ENCODE measurements at places on chromosomes 16 and 17.

GRCh38 chr17:15963670-15964110 is 18.8 kb downstream of the ADORA2B start:
- ATAC-seq, result no peak

GRCh38 chr17:64635647-64636305 is 26.3 kb downstream of the SMURF2 start:
- no peak for ATAC-seq

GRCh38 chr16:20300312-20301097 is 26.8 kb downstream of the GP2 start:
- ATAC-seq, result no peak

- no peak for ATAC-seq
Measured at GRCh38 chr16:4788489-4788889, 344 bp upstream of the SEPTIN12 start.

- no peak for ATAC-seq
Measured at GRCh38 chr16:55349867-55350266, 25.9 kb downstream of the IRX6 start.

- ATAC-seq, result no peak
Measured at GRCh38 chr17:20234276-20234675, 225.1 kb downstream of the SPECC1 start.

GRCh38 chr17:20965492-20965891 is 77.3 kb downstream of the USP22 start:
- no peak for ATAC-seq

DNA sequence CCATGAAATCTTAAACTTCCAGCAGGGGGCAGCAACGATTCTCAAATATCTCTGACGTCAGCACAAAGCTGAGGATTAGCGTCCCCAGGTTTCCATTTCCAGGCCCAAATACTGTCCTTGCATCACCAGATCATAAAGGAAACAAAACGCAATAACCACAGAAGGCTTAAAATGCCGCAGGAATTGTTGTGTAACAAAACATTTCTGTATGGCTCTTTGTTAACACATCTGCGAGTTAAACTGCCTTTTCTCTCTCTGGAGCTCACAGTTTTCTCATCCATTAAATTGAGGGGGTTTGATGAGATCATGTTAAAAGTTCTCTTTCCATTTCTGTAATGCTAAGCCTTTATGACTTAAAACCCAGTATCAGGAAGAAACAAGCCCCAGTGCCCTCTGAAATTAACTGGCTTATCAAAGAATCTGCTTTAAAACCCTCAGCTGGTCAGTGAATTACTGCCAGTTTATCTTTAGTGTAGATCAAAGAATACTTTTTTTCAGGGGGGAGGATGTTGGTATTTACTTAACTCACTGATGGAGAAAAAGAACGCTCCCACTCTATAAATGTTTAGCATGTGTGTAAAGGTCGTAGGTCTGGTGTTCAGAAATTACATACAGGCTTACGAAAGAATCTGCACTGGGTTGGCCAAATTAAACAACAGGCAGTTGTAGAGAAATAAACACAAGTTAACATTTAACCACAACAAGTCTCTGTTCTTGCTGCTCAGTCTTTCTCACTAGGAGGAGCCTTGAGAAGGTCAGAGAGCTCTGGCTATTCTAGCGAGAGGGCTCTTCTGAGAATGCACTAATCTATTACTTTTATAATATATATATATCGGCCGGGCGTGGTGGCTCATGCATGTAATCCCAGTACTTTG is 10.6 kb upstream of the TERF2 start:
- peak; percentile 86 for ATAC-seq

DNA sequence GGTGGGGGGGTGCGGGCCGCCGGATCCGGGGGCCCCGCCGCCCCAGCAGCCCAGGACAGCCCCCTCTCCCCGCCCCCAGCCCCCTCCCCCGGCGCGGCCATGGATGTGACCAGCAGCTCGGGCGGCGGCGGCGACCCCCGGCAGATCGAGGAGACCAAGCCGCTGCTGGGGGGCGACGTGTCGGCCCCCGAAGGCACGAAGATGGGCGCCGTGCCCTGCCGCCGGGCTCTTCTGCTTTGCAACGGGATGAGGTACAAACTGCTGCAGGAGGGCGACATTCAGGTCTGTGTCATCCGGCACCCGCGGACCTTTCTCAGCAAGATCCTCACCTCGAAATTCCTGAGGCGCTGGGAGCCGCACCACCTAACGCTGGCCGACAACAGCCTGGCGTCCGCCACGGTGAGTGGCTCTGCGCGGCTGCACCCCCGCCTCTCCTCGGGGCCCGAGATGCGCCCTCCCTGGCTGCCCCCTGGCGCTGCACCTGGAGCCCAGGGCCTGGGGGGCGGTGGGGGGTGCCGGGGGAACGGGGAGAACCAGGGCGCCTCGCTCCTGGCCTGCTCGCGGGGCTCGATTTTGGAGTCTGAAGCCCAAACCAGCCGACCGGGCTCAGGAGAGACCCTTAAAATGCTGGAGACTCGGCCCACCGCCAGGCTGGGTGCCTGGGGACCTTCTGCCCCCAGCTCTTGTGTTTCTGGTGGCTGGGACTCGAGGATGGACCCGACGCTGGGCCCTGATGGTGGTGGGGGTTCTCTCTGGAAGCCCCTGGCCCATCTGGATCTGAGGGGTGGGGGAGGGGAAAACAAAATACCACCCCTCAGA is 744 bp downstream of the CMIP start:
- peak; percentile 15 for ATAC-seq

DNA sequence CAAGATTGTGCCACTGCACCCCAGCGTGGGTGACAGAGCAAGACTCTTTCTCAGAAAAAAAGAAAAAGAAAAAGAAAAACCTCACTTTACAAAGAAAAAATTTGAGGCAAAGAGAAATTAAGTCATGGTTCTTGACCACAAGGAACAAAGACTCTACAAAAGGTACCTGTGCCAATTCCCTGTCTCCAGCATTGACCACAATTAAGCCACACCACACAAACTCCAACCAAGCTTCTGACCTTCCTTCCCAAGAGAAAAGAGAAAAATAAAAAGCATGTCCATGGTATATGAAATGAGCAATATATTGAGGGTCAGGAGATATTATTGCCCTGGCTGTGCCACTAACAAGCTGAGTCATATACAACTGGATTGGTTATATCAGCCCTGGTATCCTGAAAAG is 146.3 kb upstream of the NOG start:
- ATAC-seq, result no peak

- no peak for ATAC-seq
Measured at GRCh38 chr17:70013911-70014310, 61.1 kb upstream of the KCNJ16 start.

DNA sequence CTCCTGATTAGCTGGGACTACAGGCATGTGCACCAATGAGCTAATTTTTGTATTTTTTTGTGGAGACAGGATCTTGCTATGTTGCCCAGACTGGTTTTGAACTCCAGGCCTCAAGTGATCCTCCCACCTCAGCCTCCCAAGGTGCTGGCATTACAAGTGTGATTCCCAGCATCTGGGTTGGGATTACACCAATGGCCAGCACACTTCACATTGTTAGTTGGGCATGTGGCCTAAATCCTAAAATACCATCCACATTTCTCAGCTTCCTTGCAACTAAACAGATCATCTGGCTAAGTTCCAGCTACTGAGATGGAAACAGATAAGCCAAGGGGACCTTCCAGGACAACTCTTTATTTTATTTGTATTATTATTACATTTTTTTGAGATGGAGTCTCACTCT is 9.9 kb downstream of the RABEP2 start:
- no peak for ATAC-seq

- no peak for ATAC-seq
Measured at GRCh38 chr17:27290916-27291598, 2.9 kb upstream of the WSB1 start.

- no peak for ATAC-seq
Measured at GRCh38 chr17:7217113-7217987, 2.3 kb downstream of the DLG4 start.

DNA sequence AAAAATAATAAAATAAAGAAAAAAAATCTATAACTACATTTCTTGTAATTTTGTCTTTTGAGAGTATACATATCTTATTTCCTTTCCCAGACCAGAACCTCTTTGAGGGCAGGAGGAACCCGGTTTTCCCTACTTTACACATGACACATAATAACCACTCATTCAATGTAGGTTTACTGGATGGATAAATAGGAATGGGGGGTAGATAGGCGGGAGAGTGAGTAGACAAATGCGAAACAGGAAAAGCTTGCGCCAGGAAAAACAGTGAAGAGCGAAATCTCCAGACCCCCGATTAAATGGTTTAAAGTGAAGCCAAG is 515 bp upstream of the GOSR2 start:
- ATAC-seq, result peak; percentile 6

GRCh38 chr16:1070084-1070863 is 2.3 kb upstream of the SSTR5 start:
- no peak for ATAC-seq

GRCh38 chr16:891353-891740 is 79.4 kb downstream of the LMF1 start:
- no peak for ATAC-seq

- ATAC-seq, result no peak
Measured at GRCh38 chr16:88901718-88902337, 35.4 kb upstream of the PABPN1L start.

DNA sequence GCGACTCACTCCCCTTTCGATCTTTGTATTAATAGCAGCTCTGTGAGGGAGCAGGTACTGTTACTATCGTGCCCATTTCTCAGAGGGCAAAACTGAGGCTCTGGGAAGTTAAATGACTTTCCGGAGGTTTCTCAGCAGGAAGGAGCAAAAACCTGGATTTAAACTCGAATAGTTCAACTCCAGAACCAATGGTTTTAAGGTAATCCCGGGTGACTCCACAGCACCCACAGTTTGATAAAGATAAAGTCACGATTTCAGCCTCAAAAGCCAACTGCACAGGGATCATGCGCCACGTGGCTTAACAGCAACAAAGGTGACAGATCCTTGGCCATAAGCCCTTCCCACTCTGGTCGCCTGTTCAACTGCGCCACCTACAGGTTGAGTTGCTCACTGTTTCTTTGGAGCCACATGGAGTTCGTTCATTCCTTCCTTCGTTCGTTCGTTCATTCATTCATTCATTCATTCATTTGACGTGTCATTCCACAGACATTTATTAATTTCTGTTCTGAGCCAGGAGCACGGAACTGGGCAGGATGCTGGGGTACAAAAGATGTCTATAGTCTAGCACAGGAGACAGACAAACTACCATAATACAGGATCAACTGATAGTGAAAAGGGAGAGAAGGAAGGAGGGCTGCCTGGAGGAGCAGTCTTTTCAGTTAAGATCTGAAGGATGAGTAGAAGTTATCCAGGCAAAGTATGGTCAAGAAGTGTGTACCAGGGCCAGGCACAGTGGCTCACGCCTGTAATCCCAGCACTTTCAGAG is 134.8 kb downstream of the HS3ST2 start:
- peak; percentile 48 for ATAC-seq

DNA sequence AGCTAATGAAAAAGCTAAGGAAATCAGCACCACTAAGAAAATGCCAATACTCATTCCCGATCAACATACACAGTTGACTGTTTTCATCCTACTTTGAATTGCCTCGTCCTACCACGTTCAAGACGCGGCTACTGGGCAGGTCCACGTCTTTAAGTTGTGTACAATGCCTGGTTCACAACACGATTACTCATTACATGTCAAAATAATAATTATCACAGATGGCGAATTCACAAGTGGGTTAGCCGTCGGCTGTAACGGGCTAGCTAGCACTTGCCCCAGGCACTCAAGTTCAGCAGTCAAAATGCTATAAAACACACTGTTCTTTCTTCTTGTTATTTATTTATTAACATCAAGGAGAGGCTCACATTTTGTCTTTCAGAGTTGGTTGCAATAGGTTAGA is 124.2 kb downstream of the ZFHX3 start:
- ATAC-seq, result no peak

GRCh38 chr16:3012246-3012645 is 477 bp upstream of the CLDN9 start:
- ATAC-seq, result no peak

- ATAC-seq, result no peak
Measured at GRCh38 chr17:31389657-31390381, 1.7 kb upstream of the RAB11FIP4 start.

- ATAC-seq, result no peak
Measured at GRCh38 chr16:84252184-84252583, 12.4 kb upstream of the KCNG4 start.

DNA sequence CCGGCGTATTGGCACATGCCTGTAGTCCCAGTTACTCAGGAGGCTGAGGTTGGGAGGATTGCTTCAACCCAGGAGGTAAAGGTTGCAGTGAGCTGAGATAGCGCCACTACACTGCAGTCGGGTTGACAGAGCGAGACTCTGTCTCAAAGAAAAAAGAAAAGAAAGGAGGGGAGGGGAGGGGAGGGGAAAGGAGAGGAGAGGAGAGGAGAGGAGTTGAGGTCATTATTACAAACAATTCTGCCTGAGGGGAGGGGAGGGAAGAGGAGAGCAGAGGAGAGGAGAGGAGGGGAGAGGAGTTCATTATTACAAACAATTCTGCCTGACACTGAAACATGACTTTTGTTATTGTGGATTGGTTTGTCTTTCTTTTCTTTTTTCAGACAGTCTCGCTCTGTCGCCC is 19.8 kb upstream of the ABCA5 start:
- no peak for ATAC-seq

- ATAC-seq, result no peak
Measured at GRCh38 chr17:12519956-12520594, 145.6 kb upstream of the MYOCD start.

GRCh38 chr16:27109666-27110523 is 43.2 kb downstream of the C16orf82 start:
- peak; percentile 91 for ATAC-seq

- no peak for ATAC-seq
Measured at GRCh38 chr17:7797976-7798375, 36.0 kb upstream of the KDM6B start.

- no peak for ATAC-seq
Measured at GRCh38 chr17:76972046-76972641, 103.9 kb downstream of the MGAT5B start.

Measured in gastroesophageal sphincter (tissue), 4 donors.